RWPE2 (cell line): ENCODE measurements at places on chromosomes 1 and 21.

- peak; percentile 55 for DNase-seq
Observed at GRCh38 chr1:5999711-6000443, 7.7 kb upstream of the NPHP4 start.

DNA sequence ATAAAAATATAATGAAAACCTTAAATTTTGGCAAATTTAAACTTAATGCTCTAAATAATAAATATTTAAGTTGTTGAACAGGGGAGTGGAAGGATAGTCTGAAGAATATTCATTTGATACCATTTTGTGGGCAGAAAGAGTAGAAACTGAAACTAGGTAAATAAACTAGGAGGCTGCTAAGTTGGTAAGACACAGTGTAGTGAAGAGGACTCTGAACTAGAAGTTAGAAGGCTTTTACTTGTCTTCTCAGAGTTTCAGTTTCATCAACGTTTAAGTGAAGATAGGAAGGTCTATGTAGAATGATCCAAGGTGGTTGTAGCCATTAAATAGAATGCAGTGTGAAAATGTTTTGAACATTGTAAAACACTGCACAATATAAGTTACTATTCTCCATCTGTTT, 516.9 kb downstream of the AMY1C start:
- no peak for DNase-seq

- DNase-seq = no peak
Observed at GRCh38 chr1:31769720-31770390, 5.7 kb upstream of the ADGRB2 start.

DNA sequence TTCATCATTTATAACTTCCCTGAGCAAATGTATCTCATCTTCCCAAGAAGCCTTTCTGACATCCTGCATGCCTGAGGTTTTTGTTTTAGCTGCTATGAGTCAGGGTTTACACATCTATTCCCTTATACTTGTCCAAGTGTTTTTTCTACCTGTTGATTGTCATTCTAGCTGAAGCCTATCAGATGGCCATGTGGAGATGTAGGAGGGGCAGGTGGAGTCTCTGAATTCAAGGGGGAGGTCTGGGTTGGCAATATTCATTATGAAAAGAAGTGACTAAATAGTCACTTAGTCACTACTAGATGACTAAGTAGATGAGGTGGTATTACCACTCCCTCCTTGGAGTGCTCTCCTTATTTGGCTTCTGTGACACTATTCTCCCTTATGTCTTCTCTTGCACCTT, 52.4 kb downstream of the XCL1 start:
- DNase-seq = peak; percentile 72

GRCh38 chr1:113759333-113760101, at the start of gene PHTF1:
TSS of gene PHTF1 (minus strand) at chr1:113759486. CDS start at chr1:113758703, 783 bp downstream.
- DNase-seq = peak; percentile 68

DNA sequence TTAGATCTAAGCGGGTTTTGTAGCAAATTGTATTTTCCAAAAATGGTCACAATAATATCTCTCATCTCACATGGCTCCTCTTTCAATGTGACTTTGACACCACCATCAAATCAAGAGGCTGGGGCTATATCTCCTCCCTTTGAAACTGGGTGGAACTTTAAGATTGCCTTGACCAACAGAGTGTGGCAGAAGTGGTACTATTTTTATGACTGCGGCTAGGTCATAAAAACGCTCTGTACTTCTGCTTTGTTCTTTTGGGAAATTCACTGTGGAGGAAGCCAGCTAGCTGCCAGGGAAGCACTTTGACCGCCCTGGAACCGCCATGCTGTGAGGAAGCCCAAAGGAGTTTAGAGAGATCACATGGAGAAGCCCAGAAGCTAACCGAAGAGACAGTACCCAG, 50.7 kb upstream of the ACOT11 start:
- no peak for DNase-seq

- no peak for DNase-seq
Observed at GRCh38 chr1:26833432-26834405, 7.2 kb downstream of the ZDHHC18 start.

DNA sequence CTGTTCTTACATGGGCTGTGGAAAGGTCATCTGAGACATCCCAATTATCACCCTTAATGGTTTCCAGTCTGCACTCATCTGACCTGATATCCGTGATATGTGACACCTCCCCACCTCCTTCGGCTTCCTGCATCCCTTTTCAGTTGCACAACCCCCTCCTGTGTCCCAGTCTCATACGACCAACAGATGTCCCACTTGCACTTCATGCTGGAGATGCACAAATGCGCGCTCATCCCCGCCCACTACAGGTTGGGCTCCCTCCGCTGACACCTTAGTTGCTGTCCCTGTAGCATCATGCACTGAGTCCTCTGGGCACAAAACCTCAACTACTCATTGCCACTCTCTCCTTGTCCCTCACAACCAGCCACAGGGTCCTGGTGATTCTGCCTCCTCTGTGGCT, 94.4 kb downstream of the MIS18A start:
- no peak for DNase-seq

- no peak for DNase-seq
Observed at GRCh38 chr1:36576551-36577110, 93.9 kb upstream of the CSF3R start.

DNA sequence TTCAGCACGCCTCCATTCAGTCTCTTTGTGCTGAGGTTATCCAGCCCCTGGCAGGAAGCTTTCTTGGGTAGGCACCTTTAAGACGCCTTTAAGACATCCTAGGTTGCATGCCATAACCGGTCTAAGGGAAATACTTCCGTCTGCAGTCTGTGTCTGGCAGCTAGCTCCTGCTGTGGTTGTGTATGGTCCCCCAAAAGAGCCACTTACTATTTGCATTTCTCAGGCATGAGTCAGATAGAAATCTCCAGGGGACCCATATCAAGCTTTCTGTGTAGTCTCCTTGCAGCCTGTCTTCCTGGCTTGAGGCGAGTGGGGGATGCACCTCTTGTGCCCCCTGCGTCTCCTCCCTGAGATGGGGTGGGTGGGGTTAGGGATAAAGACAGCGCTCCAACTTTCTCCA, 10.0 kb upstream of the RYR2 start:
- no peak for DNase-seq

GRCh38 chr1:162113419-162113818, 43.9 kb downstream of the NOS1AP start:
- no peak for DNase-seq

GRCh38 chr1:163444665-163445064, 122.9 kb downstream of the NUF2 start:
- no peak for DNase-seq

GRCh38 chr1:154353460-154353904, 28.2 kb downstream of the ATP8B2 start:
- DNase-seq = no peak

DNA sequence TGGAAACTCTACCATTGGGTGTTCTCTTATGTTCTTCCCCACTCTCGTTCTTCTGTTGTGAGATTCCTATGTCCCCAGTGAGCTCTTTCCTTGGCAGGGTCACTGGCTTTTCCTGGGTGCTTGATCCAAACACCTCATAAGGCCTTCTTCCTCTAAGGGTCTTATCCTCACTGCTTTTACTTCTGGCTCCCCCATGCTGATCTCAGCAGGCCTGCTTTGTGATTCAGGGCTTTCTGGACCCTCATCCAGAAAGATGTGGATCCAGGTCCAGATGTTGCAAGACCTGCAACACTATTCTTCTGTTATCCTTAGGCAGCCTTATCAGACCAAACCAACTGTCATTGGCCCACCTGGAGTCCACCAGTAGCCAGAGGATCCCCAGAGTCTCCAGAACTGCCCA, 11.2 kb upstream of the MYOG start:
- DNase-seq = no peak

DNA sequence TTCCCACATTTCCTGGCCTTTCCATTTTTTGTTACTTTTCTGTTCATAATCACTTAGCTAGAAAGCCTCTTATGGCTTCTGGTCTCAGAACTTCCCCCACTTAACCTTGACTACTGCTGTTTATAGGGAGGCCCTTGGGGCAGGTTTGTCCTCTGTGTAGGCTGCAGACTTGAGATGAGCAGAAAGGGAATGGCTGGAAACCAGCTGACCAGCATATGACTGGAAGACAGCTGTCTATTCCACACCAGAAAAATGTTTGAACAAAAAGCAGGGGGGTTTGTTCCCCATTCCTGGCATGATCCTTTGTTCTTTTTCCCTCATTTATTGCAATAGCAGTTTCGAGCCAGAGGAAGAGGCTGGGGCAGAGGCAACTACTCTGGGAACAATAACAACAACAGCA, 4.9 kb upstream of the SH3D21 start:
- no peak for DNase-seq

GRCh38 chr1:234870020-234870981, 258.3 kb downstream of the TOMM20 start:
- no peak for DNase-seq

- DNase-seq = no peak
Observed at GRCh38 chr1:175195798-175196197, 3.2 kb upstream of the KIAA0040 start.
